ENCODE measurements at places on chromosomes 4 and X.

DNA sequence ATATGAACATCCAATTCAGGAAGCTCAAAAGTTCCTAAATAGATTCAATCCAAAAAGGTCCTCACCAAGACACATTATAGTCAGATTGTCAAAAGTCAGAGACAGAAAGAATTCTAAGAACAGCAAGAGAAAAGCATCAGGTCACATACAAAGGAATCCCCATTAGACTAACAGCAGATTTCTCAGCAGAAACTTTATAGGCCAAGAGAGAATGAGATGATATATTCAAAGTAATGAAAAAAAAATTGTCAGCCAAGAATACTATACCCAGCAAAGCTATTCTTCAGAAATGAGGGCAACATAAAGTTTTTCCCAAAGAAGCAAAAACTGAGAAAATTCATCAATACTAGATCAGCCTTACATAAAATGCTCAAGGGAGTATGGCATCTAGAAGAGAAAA lies 106.6 kb upstream of the SH3RF1 start:
- DNase-seq, result no peak

DNA sequence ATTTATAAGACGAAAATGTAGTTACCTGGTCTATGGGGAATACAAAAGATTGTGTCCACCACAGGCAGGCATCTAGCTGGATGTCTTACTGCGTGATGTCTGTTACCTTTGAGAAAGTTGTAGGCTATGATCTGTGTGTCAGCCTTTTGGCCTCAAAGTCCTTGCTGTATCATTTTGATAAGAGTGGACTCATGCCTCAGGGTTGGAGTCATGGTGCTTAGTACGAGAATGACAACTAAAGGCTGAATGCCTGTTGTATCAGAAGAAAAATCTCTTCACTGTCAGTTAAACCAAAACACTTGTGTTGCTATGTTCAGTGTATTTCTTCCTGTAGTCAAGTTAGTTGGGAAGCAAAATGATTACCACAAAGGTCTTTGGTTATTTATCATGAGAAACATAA lies 226.2 kb downstream of the ARHGAP10 start:
- DNase-seq, result no peak

- DNase-seq, result no peak
Observed at GRCh38 chr4:8472689-8473197, 32.2 kb downstream of the TRMT44 start.

- no peak for DNase-seq
Observed at GRCh38 chr4:4849106-4849505, 10.4 kb upstream of the MSX1 start.

DNA sequence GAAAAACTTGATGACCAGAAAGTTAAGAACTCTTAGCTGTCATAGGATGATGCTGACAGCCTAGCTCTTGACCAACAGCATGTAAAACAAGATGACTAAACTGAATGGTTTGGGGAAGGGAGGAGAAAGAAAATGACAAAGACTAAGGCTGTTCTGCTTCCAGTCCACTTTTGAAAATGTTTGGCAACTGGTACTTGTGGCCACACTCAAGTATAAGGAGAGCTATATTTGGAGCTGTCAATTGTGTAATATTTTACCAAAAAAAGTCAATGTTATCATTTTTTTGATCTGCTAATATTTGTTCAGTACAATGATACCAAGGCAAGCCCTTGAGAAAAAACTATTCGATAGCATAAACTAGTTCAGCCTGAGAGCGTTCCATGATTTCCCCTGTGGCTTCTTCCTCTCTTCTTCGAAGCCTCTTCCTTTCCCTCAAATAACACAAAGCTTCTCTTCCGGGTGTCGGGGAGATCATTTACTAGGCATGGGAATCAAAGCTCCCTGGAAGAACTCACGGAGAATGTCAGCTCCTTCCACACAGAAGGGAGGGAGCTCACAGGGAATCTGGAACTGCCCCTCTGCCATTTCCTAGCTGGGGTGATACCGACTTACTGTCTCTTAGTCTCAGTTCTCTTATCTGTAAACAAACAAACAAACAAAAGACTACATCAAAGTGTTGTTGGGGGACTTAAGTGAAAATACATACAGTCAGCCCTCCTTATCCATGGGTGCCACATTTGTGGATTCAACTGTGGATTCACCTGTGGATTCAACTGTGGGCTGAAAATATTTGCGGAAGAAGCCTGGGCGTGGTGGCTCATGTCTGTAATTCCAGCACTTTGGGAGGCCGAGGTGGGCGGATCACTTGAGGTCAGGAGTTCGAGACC lies 82.6 kb downstream of the SCD5 start:
- no peak for DNase-seq

GRCh38 chr4:38368613-38369012 lies 295.4 kb upstream of the KLF3 start:
- DNase-seq, result no peak

DNA sequence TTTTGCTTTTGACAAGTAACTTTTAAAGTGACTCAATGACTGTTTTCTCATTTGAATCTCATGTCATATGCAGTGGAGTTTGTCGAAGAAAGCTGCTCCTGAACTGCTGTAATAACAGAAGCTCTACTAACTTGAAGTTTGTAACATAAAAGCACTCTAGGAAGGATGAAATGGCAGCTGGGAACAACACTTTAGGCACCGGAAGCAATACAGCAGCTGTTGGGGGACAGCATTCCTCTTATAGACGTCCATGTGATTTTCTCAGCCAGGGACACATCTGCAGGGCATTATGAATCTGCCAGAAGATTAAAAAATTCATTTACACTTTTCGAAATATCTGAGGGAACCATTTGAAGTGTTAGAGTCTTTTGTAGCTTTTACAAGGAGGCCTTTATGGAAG lies 1035.8 kb downstream of the ADGRL3 start:
- DNase-seq, result no peak

- DNase-seq, result no peak
Observed at GRCh38 chrX:19122641-19123009, 357 bp upstream of the ADGRG2 start.

DNA sequence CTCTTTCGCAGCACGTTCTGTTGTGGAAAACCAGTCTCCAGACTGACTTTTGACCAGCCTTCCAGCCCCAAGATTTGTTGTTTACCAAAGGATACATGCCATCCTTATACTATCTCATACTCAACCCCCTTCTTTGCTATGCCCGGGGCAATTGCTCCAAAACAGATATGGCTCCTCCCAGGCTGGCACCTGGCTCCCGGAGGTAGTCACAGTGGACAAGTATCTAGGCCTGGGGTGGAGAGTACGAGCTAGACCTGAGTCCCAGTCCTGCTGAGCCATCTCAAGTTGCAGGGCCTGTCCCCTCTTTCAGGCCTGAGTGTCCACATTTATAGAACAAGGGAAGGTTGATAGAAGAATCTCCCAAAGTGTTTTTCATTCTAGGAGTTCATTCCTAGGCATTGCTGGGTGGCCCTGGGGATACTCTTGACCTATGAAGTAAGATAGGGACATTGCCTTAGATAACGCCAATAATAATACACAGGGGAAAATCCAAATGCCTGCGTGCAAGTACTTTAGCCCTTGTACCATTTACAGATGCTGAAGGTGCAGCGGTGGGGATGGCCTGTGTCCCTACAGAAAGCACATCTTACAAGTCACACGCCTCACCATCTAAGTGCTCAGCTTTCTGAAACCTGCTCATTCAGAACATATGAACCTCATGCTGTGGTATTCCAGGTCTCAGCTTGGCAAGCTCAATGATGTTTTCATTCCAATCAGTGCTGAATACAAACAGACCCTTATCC lies 136.7 kb upstream of the MAMLD1 start:
- no peak for DNase-seq

GRCh38 chr4:26148927-26149326 lies 171.9 kb upstream of the RBPJ start:
- DNase-seq, result no peak

DNA sequence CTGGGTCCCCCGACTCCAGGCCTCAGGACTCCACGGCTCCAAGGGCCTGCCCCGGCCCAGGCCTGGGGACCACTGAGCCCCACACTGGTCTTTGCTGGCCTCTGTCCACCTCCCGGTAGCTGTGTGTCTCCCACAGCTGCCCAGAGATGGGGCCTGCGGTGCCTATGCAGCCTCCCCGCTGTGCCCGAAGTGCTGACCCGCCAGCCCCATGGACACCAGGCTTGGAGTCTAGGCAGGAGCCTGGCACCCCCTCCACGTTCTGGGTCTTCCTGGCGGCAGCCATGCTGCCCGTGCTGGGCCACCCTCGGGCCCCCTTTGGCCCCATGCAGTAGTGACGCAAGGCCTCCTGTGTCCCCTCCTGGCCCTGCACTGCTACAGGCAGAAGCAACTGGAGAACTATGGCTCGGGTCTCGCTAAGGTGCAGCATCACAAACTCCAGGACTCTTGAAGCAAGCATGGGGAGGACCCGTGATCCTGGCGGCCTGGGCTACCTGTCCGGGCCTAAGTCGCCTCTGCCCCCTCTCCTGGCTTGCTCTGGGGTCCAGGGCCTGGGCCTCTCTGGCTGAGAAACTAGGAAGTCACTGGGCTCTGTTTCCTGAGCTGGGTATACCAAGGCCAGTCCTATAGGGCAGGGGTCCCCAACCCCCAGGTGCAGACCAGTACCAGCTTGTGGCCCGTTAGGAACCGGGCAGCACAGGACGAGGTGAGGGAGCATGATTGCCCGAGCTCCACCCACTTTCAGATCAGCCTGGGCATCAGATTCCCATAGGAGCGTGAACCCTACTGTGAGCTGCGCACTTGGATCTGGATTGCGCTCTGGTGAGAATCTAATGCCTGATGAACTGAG lies 917 bp downstream of the MYL5 start:
- DNase-seq, result no peak

GRCh38 chrX:111447298-111447697 lies 35.3 kb upstream of the DCX start:
- no peak for DNase-seq

GRCh38 chr4:169311643-169312365 lies 41.0 kb upstream of the SH3RF1 start:
- no peak for DNase-seq

DNA sequence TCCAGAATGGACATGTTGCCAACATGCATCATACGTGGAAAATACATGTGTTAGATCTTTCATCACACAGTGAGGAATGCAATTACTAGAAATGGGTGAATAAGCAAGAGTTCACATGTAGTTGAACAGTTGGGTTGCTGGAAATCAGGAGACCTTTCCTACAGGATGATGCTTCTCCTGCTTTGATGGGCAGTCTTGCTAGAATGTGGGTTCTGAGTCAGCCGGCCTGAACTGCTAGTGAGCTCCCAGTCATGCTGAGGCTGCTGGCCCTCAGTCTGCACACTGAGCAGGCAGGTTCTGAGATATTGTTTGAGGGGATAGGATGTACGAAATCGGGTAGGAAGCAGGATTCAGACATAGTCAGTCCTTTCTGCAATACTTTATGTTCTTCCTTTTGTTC lies 20.2 kb downstream of the MSL3 start:
- DNase-seq, result no peak

DNA sequence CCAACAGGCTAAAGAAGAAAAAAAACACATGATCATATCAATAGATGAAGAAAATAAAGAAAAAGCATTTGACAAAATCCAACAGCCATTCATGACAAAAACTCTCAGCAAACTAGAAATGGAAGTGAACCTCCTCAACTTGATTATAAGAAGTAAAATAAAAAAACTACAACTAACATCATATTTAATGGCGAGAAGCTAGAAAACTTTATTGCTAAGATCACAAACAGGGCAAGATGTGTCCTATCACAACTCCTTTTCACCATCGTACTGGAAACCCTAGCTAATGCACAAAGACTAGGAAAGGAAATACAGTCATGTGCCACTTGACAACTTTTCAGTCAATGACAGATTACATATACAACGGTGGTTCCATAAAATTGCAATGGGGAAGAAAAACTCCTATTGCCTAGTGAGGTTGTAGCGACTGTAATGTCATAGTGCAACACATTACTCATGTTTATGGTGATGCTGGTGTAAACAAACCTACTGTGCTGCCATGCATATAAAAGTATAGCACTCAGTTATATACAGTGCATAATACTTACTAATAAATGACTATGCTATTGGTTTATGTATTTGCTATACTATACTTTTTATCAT lies 12.1 kb upstream of the MANBA start:
- DNase-seq, result no peak

DNA sequence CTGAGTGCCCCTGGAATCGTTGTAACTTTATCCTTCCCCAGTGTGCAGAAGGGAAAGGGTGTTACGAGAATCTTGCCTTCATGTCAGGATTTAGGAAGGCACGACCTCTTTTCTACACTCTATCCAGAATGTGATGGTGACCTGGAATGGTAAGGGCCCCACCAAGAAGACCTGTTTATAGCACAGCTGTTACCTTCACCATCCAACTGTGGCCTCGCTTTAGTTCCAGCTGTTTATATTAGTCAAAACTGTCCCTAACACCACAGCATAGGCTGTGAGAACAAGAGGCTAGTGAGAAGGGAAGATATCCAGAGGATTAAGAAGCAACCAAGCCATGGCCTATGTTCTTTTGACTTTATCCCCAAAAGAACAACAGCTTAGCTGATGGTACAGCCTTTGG lies 28.0 kb downstream of the ARX start:
- no peak for DNase-seq

GRCh38 chr4:125266901-125267604 lies 47.7 kb upstream of the FAT4 start:
- DNase-seq, result no peak

DNA sequence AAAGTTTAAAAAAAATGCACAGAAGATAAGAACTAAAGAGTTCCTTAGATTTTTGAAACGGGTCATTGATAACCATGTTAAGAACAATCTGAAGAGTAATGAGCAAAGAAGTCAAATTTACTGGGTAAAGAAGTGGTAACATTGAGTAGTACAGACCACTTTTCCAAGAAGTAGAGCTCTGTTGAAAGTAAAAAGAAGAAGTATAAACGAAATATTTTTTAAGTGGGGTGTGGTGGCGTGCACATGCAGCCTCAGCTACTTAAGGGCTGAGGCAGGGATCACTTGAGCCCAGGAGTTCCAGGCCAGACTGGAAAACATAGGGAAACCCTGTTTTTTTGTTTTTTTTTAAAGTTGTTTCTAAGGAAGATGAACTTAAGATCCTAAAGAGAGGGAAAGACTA lies 68.5 kb downstream of the UBA6 start:
- no peak for DNase-seq

DNA sequence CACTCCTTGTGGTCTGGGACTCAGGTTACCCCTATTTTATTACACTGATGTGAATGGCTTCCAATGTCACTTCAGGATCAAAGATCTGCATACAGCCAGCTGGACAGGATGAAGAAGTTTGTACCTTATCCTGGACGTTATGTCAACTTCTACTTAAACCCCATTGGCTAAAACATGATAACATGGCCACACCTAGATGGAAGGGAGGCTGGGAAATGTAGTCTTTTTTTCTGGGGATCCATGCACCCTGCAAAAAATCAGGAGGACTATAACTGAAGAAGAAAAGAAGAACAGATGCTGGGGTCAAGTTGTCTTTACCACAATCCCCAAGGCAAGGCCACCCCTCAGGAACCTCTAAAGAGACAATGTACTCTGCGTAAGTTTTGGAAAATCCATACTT lies 459.2 kb downstream of the BCOR start:
- no peak for DNase-seq

- DNase-seq, result no peak
Observed at GRCh38 chrX:48741834-48742233, 19.7 kb upstream of the GLOD5 start.

GRCh38 chr4:53889326-53890055 lies 174.9 kb downstream of the CHIC2 start:
- no peak for DNase-seq

Measured in NK-92 treated with Interleukin-12 subunit alpha and Interleukin-12 subunit beta, amount 100 ng/mL, for 24 hours (cell line).